ENCODE measurements at places on chromosomes 1 and 21.

GRCh38 chr1:151511636-151512215 is 539 bp downstream of the CGN start:
- no peak for DNase-seq

DNA sequence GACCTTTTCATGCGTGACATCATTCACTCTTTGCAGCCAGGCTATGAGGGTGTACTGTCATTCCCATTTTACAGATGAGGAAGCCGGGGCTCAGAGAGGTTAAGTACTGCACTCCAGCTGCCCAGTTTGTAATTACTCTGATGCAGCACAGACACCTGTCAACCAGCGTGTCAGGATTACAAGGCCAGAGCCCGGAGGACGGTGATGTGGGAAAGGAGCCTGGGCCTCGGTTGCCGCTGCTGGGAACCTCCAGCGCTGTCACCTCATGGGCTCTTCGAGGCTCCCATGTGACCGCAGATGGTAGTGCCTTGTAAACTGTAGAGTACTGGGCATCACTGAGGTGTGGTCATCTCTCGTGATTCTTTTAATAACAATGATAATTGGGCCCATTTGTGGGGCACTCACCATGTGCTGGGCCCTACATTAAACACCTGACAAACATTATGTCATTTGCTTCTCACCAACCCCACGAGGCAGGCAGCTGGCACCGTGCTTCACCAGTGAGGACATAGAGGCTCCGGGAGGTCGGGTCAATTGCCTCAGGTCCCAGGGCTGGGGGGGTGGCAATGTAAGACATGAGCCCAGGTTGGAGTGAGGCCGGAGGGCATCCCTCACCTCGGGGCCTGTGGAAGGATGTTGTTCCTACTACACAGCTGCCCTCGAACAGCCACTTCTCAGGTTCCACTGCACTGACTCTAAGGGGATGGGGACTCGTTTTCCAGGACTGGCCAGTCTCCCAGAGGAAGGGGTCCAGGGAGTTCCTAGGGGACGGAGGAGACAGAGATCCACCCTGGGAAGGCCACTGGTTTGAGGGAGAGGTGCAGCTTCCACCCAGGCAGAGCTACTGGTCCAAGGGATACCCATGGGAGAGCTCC is 42.8 kb upstream of the PADI1 start:
- DNase-seq = no peak

DNA sequence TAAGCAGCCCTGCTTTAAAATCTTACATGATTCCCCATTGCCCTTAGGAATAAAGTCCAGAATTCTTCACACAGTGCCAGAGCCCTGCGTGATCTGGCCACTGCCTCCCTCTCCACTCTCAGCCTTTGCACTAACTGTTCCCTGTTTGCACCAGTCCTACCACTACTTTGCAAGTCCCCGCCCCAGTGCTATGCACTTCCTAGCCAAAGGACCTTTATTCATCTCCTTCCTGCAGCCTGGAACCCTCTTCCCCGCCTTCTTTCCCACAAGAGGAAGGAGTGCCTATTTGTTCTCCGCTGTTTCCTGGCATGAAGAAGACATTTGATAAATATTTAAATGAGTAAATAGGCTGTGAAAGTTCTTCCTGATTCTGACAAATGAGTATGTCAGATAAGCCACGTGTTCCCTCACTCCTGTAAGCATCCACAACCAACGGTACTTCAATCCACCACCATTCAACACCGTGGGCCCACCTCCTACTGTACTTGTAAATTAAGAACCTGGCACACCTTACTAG is 23.9 kb downstream of the CAPN8 start:
- no peak for DNase-seq

DNA sequence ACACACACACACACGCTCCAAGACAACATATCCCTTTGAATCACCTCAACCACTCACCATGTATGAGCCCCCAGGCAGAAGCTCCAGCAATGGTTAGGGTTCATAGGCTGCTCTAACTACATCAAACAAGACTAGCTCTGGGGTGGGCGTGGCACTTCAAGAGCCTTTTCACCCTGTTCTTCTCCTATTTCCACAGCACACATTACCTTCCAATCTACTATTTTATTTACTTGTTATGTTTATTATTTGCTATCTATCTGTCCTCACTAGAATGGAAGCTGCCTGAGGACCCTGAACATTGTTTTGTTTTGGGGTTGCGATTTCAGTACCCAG is 28.7 kb downstream of the TRABD2B start:
- no peak for DNase-seq

DNA sequence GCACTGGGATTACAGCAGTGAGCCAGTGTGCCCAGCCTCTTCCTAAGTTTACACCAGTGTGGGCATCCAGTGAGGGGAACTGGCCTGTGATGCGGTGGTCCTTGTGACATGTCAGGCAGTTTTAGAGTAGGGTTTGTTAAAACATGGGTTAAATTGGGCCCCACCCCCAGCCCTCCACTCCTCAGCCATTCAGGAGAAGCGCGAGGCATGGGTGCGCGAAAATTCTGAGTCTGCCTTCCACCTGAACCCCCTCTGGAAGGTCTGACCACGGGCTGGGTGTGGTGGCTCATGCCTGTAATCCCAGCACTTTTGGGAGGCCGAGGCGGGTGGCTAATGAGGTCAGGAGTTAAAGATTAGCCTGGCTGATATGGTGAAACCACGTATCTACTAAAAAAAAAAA is 51.7 kb downstream of the SKI start:
- DNase-seq = no peak

DNA sequence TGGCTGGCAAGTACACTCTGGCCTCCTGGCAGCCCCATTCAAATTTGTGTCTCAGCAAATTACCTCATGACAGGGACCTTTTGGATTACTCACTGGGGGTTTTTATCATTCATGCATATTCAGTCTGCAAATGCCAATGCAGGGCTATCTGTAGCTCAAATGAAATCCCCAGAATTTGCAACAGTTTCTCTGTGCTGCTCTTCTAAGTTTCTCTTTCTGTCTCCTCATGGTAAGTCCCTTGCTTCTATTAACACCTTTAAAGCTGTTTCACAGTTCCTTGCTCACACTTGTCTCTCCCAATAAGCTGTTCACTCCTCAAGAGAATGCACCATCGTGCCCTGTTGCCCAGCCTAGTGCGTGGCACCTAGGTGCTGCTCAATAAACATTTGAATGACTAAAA is 3.3 kb upstream of the FAM78B start:
- no peak for DNase-seq

DNA sequence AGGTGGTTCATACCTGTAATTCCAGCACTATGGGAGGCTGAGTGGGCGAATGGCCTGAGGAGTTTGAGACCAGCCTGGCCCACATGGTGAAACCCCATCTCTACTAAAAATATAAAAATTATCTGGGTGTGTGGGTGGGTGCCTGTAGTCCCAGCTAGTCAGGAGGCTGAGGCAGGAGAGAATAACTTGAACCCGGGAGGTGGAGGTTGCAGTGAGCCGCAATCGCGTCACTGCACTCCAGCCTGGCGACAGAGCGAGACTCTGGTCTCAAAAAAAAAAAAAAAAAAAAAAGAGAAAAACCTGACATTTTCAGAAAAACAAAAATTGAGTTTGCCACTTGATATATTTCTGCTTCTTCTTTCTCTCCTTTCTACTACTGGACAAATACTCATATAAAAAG is 24.3 kb downstream of the CA6 start:
- DNase-seq = no peak

DNA sequence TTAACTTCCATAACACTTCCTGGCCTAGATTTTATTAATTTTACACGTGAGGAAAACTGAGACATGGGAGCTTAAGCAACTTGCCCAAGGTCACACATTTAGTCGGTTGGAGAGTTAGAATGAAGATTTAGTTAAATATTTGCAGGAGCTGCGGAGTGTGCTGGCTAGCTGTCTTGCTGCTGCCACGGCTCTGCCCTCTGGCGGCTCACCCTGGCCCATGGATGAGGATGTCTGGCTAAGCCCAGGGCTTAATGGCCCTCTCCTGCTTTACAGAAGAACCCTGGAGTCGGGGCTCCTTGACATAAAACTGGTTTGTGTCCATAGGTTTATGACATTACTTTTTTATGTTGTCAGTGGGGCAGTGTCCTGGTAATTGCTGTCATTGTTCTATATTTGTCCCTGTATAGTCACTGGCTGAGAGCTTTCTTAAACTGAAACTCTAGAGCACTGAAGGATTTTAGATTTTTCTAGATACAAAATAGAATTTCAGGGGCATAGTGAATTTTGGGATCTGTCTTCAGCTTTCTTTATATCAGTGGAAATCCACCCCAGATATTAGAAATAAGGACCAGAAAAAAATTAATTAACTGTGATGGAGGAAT is 88.9 kb upstream of the WLS start:
- DNase-seq = no peak

GRCh38 chr1:207866471-207867135 is 44.3 kb downstream of the CD34 start:
- DNase-seq = no peak

DNA sequence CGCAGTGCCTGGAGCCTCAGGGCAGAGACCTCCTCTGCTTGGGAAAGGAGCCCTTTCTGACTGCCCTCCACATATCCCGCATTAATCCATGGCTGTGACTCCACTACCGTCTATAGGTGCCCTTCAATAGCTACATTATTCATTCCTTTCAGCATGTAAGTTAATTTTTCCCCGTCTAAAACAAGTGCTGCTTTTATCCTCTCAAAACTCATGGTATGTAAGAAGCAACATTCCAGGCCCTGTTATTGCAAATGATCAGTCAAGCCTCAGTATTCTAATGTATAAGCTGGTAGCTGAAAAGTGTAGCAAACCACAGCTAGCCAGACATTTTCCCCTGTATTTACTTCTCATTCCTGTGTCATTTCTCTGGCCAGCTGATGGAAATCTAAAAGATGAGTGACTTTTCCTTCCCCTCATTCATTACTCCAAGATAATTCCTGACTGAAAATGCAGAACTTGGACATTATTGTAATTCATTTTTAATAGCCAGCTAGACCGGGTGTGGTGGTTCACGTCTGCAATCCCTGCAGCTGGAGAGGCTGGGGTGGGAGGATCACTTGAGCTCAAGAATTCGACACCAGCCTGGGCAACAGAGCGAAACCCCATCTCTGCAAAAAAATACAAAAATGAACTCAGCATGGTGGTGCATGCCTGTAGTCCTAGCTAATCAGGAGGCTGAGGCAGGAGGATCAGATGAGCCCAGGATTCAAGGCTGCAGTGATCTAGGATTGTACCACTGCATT is 88.5 kb upstream of the SOD1 start:
- DNase-seq = no peak

DNA sequence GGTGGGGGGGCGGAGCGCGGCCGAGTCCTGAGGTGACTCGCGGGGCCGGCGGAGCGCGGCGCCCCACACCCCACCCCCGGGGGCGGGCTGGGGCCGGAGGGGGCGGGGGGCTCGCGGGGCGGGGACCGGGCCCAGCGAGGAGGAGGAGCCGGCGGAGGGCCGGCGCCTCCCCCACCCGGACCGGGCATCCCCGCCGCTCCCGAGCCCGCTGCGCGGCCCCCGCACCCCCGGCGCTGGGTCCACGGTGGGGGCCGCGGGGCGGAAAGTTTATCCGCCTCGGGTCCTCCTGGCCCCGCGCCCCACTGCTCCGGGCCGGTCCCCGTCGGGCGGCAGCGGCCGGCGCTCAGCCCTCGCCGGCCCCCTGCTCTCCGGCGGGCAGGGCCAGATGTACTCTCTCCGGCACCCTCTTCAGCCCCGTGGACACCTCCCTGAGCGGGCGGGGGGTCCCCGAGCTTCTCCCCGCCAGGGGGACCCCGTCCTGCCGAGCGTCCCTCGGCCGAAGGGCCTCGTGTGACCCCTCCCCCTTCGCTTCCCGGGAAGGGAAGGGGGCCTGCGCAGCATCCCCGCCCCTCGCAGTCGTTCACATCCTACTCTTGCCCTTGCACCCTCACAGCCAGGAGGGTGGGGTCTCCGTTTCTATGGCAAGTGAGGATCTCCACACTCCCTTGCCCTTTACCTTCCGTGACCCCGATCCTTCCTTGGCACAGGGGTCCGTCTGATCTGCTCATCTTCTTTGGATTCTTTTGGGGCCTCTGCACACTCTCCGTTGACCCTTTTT is 663 bp downstream of the CAMTA1 start:
- DNase-seq = no peak

DNA sequence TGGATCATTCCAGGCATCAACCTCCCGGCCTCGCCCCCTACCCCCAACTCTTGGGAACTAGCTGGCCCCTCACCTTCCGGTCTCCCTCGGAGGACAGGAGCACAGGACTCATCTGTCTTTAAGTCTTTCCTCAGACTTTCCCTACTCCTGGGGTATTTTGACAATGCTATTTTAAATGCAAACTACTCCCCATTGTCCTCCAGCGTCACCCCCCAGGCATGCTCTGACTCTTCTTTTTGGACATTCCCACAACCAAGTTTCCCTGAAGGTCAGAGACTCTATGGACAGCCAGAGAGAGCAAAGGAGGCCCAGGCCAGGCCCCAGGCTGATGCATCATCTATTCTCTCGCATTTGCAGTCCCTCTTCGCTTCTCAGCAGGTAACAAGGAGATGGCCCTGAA is 424.3 kb downstream of the PCP4 start:
- DNase-seq = no peak

DNA sequence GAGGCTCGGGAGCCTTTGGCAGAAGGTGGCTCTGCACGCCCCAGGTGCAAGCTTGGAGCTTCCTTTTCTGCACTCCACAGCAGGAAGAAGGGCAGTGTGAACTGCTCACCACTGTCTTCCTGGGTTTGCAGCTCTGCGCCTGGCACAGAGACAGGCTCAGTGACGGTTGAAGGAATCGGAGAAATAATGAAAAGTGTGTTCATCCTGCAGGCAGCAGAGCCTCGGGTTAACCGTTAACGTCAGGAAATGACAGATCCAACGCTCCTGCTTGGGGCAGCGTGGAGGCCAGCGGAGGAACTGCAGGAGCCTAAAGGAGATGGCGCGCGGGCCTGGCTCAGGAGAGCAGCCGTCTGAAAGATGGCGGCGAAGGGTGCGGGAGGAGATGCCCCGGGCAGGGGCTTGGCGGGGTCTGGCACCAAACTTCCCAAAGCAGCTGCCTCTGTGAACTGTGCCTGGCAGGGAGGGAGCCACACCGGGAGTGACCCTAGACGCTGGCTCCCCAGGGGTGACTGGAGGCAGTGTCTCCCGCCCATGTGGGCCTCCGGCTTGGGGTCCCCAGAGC is 10.9 kb upstream of the SAMD11 start:
- no peak for DNase-seq

DNA sequence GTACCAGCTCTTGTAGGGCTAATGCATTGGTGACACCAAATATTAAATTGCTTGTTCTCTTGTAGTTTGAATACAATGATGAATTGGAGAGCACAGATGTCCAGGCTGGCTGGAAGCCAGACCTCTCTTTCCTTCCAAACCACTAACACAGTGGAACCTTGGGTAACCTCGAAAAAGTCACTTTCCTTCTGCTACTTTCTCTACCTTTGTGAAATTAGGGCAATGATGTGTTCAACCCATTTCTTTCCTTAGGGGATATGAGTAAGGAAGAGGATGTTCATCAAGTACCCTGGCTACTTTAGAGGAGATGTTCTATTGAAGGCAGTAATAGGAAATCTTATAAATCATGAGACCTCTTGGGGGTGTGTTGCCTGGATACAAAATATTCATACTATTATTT is 55.7 kb downstream of the XCL2 start:
- DNase-seq = no peak

GRCh38 chr21:29419422-29419821 is 120.7 kb downstream of the BACH1 start:
- DNase-seq = no peak
